ENCODE measurements at places on chromosomes 6 and 20.
A peak's percentile ranks its signal among the peaks of the same experiment; 100 is the strongest.

- H3K36me3 ChIP-seq = peaks cover 24% of the 10 kb centered on the region
- no peak overlapping the region for H3K27ac ChIP-seq
- DNase-seq = peak; percentile 78
- H3K4me3 ChIP-seq = no peak overlapping the region
- peaks cover 59% of the 10 kb centered on the region for H3K4me1 ChIP-seq
- no peaks in the 10 kb centered on the region for H3K27me3 ChIP-seq
These were observed 31.8 kb downstream of the SUN5 start for GRCh38 chr20:32972181-32973076.

DNA sequence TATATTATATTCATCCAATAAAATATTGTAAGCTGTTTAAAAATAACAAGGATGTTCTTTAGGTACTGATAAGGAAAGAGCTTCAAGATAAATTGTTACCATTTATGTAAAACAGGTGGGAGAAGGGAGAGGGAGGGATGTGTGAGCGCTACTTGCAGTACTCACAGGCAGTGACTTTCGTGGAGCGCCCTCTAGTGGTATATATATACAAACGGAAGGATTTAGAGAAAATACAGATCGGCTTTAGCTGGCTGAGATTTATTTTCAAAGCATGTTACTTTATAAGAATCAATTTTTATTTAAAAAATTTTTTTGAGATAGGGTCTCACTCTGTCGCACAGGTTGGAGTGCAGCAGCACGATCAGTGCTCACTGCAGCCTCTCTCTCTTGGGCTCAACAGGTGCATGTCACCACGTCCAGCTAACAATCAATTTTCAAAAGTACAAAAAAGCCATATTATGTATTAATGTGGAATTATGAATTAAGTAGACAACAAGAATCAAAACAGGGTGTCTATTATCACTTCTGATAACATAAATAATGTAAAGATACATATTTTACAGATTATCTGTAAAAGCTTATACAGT is 3.3 kb upstream of the MOG start:
- H3K4me1 ChIP-seq = peaks cover 10% of the 10 kb centered on the region
- H3K4me3 ChIP-seq = no peak overlapping the region
- peak; percentile 44 for DNase-seq
- no peak overlapping the region for H3K27ac ChIP-seq

GRCh38 chr20:925516-925915 is 9.4 kb upstream of the ANGPT4 start:
- peaks cover 66% of the 10 kb centered on the region for H3K27me3 ChIP-seq
- H3K4me3 ChIP-seq = no peak overlapping the region
- no peaks in the 10 kb centered on the region for H3K36me3 ChIP-seq
- no peaks in the 10 kb centered on the region for H3K4me1 ChIP-seq
- no peak for DNase-seq
- no peak overlapping the region for H3K27ac ChIP-seq

GRCh38 chr6:124443541-124443940 is 518.7 kb upstream of the RNF217 start:
- H3K27ac ChIP-seq = no peak overlapping the region
- no peak for DNase-seq
- no peaks in the 10 kb centered on the region for H3K27me3 ChIP-seq
- no peaks in the 10 kb centered on the region for H3K4me1 ChIP-seq
- no peak overlapping the region for H3K4me3 ChIP-seq
- H3K36me3 ChIP-seq = no peaks in the 10 kb centered on the region

GRCh38 chr6:27592481-27593199 is 119.7 kb upstream of the ZNF184 start:
- H3K36me3 ChIP-seq = peaks cover 8% of the 10 kb centered on the region
- no peaks in the 10 kb centered on the region for H3K4me1 ChIP-seq
- peak; percentile 32 for DNase-seq
- peaks cover 43% of the 10 kb centered on the region for H3K27me3 ChIP-seq

GRCh38 chr6:96017070-96017359 is 1.2 kb downstream of the FUT9 start:
- no peak overlapping the region for H3K4me3 ChIP-seq
- H3K4me1 ChIP-seq = peaks cover 5% of the 10 kb centered on the region
- H3K27ac ChIP-seq = no peak overlapping the region
- peaks cover 3% of the 10 kb centered on the region for H3K36me3 ChIP-seq
- peaks cover 21% of the 10 kb centered on the region for H3K27me3 ChIP-seq

GRCh38 chr6:120681204-120681603 is 653.1 kb downstream of the TBC1D32 start:
- no peaks in the 10 kb centered on the region for H3K36me3 ChIP-seq
- no peak overlapping the region for H3K4me3 ChIP-seq
- H3K4me1 ChIP-seq = no peaks in the 10 kb centered on the region
- DNase-seq = no peak
- H3K27ac ChIP-seq = no peak overlapping the region

- peaks cover 60% of the 10 kb centered on the region for H3K36me3 ChIP-seq
- no peaks in the 10 kb centered on the region for H3K27me3 ChIP-seq
- no peaks in the 10 kb centered on the region for H3K4me1 ChIP-seq
- H3K4me3 ChIP-seq = no peak overlapping the region
- no peak for DNase-seq
These were observed 51.7 kb downstream of the UBR2 start for GRCh38 chr6:42615518-42615917.

GRCh38 chr20:47944682-47945081 is 159.4 kb upstream of the SULF2 start:
- no peak for DNase-seq
- H3K4me1 ChIP-seq = no peaks in the 10 kb centered on the region
- no peaks in the 10 kb centered on the region for H3K36me3 ChIP-seq
- peaks cover 58% of the 10 kb centered on the region for H3K27me3 ChIP-seq
- H3K4me3 ChIP-seq = no peak overlapping the region
- H3K27ac ChIP-seq = no peak overlapping the region

DNA sequence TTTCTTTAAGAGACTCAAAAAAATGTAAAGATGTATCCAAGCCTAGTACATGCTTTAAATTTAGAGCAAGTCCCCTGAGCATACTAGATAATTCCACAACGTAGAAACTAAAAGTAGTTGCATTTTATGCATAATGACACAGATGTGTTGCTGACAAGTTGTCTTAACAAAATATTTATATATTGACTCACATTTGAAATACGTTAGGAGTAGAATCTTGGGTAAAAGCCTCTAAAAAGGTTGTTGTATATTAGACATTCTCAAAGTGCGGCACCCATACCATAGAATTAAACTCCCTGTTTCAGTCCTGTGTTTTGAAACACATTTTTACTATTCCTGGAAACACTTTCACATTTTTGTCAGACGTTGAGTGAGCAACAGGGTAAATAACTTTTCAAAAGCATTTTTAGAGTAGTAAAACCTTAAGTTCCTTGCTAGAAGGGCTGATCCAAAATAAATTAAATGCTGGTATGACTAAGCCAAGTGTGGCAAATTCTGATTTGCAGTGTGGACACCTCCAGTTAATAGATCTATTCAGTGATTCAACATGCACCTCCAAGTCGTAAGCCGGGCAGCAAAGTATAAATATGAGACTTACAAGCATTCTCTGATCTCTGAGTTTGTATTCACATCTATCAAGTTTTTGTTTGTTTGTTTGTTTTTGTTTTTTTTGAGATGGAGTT is 97.5 kb downstream of the GMDS start:
- H3K4me3 ChIP-seq = no peak overlapping the region
- no peak for DNase-seq
- no peak overlapping the region for H3K27ac ChIP-seq
- peaks cover 16% of the 10 kb centered on the region for H3K4me1 ChIP-seq
- no peaks in the 10 kb centered on the region for H3K36me3 ChIP-seq

- H3K36me3 ChIP-seq = peaks cover 10% of the 10 kb centered on the region
- no peaks in the 10 kb centered on the region for H3K4me1 ChIP-seq
- no peak for DNase-seq
- H3K27me3 ChIP-seq = no peaks in the 10 kb centered on the region
- no peak overlapping the region for H3K27ac ChIP-seq
- H3K4me3 ChIP-seq = no peak overlapping the region
These were observed 4.6 kb upstream of the GUCA1B start for GRCh38 chr6:42199106-42199981.

GRCh38 chr6:25946631-25947030 is 16.0 kb upstream of the TRIM38 start:
- H3K27me3 ChIP-seq = peaks cover 6% of the 10 kb centered on the region
- H3K4me3 ChIP-seq = no peak overlapping the region
- DNase-seq = no peak
- peak overlapping the region; percentile 2 for H3K27ac ChIP-seq
- peaks cover 4% of the 10 kb centered on the region for H3K4me1 ChIP-seq

DNA sequence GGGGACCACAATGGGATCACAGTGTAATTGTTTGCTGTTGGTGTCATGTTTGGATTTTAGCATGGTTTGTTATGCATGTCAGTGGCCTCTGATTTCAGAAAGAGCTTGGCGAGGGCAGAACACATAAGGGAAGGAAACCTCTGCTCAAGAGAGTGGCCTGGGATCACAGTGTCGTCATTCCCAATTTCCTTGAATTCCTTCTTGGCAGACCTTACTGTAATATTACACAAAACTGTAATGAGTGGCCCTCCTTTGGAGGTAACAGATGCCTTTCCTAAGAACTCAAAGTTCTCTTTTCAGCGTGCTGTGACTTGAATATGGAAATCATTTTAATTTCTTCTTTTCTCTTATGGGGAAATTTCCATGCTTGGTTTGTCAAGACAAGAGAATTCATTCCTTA is 46.9 kb downstream of the JAG1 start:
- peaks cover 8% of the 10 kb centered on the region for H3K36me3 ChIP-seq
- H3K27ac ChIP-seq = no peak overlapping the region
- no peaks in the 10 kb centered on the region for H3K27me3 ChIP-seq

- H3K27ac ChIP-seq = no peak overlapping the region
- no peaks in the 10 kb centered on the region for H3K4me1 ChIP-seq
- no peak overlapping the region for H3K4me3 ChIP-seq
- peaks cover 8% of the 10 kb centered on the region for H3K27me3 ChIP-seq
These were observed 258.5 kb downstream of the HACE1 start for GRCh38 chr6:104601131-104601651.

Data from effector memory CD8-positive, alpha-beta T cell (primary cell).